GF-D8 (cell line): ENCODE measurements at places on chromosomes 6 and 20.

GRCh38 chr20:40565001-40565681 is 123.9 kb downstream of the MAFB start:
- DNase-seq = no peak

- peak; percentile 39 for DNase-seq
Observed at GRCh38 chr20:3901028-3901705, 12.0 kb downstream of the PANK2 start.

- DNase-seq = no peak
Observed at GRCh38 chr6:121838842-121839241, 403.4 kb downstream of the GJA1 start.

DNA sequence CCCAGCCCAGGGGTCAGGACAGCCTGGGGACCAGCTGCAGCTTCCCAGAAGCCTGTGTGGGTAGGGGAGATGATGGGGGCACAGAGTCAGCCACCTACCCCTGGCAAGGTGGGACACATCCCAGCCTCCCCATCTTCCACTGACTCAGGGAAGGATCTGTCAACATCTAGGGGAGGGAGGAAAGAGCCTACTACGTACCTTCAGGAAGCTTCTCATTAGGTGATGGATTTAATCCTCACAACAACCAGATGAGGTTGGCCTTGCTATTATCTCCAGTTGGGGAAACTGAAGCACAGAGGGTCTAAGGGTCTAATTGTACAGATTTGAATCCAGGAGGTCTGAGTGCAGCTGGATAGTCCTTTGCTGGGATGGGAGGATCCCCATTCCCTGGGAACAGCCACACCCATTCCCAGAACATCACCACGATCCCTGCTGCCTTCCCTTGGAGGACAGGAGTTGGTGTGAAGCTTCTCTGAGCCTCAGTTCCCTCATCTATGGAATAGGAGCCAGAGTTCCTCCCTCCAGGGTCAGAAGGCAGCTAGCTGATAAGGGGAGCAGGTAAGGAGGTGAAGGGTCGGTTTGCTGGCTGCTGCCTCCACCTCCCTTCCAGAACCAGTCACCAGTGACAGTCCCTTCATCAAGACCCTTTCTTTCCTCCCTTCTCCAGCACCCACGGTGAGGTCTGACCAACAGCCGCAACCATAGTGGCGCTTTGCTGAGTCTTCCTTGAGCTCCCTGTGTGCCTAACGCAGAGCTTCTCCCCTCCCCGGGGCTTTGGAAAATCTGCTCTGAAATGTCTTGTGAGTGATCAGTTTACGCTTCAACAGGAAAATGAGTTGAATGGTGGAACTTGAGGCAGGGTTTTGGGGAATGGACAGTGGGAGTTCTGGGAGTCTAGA is 56.8 kb downstream of the CEBPB start:
- no peak for DNase-seq

DNA sequence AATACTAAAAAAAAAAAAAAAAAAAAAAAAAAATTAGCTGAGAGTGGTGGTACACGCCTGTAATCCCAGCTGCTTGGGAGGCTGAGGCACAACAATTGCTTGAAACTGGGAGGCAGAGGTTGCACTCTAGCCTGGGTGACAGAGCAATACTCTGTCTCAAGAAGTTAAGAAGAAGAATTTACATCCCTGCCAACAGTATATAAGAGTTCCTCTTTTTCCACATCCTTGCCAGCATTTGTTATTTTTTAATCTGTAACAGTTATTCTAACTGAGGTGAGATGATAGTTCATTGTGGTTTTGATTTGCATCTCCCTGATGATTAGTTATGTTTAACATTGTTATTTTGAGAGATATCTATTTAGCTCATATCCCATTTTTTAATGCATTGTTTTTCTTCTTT is 20.3 kb upstream of the DYNLRB1 start:
- peak; percentile 6 for DNase-seq

DNA sequence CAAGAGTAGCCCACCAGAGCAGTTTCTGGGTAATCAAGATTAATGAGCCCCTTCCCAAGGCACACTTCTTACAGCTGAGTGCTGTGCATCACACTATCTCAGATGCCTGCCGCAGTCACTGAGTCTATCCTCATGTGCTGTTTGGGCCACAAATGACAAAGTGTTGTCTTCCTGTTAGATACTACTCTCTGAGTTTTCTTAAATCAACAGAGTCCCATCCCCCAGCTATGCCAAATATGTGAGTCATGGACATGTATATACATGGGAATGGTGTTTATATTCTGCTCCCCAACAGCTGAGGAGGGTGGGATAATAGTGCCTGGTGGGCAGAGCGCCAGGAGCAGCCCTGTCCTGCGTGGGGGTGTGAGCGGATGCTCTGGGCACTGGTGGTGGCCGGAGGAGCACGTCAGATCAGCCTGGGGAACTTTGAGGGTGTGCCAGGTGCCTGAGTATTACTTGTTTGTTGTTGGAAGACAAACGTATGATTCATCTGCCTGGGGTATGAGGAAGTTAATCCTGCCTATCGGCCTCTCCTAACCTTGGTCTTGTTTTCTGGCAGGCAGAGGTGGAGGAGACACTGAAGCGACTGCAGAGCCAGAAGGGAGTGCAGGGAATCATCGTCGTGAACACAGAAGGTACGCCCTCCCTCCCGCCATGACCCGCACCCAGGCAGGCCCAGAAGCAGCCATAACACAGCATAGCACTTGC is 9.6 kb downstream of the DYNLRB1 start:
- no peak for DNase-seq

- no peak for DNase-seq
Observed at GRCh38 chr20:2101057-2101864, at the start of gene STK35. STK35 (plus strand) TSS chr20:2101827; CDS start chr20:2101882, 55 bp downstream.

DNA sequence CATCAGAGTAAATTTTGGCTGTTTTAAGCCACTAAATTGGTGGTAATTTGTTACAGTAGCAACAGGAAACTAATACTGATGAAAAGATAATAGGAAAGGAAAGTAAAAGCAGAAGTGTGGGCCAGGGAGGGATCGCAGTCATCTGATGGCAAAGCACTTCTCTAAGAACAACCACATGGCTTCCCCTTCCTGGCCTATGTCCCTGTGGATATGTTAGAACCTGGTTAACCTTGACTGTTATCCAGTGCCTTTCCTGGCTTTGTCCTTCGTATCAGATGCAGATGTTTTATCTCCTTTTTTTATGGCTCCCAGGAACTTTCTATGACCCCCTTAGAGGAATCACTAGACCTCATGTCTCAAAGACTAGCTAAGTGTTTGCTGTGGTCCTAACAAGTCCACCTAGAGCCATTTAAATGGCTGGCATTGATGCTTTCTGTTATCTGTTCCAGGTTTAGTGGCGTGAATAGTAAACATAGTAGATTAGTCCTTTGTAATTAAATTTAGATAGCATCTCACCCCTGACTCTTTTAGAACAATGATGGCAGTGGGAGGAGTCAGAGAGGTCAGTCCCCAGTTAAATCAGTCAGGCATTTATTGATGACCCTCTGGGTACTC is 79.2 kb upstream of the PHACTR2 start:
- peak; percentile 80 for DNase-seq

DNA sequence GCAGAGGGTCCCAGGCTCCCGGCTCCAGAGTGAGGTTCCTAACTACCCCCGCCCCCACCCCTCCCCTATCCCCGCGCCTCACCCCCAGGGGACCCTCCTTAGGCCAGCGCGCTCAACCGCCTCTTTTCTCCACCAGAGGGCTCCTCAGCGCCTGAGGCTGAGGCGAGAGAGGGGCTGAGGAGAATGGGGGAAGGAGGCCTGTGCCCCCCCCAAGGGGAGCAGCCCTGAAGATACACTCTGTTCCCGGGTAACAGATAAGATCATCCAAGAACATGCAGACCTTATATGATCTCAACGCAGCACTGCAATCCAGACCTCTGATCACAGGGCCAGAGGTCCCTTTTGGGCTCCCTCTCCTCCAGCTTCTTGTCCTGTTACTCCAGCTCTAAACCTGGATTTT is 43.3 kb upstream of the MRPS10 start:
- no peak for DNase-seq

DNA sequence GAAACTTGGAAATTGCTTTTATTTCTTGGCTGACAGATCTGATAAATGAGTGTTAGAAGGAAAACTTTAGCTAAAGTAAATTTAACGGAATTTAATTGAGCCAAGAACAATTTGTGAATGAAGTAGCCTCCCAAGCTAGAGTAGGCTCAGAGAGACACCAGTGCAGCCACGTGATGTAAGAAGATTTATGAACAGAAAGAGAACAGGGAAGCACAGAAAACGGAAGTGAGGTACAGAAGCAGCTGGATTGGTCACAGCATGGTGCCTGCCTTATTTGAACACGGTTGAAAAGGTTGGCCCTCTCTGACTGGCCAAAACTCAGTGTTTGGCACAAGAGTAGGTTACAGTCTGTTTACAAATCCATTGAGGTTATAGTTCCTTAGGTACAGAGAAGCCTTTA is 29.5 kb upstream of the IFNGR1 start:
- DNase-seq = peak; percentile 36

GRCh38 chr6:166490671-166491500 is 95.6 kb downstream of the RAMACL start:
- peak; percentile 46 for DNase-seq

DNA sequence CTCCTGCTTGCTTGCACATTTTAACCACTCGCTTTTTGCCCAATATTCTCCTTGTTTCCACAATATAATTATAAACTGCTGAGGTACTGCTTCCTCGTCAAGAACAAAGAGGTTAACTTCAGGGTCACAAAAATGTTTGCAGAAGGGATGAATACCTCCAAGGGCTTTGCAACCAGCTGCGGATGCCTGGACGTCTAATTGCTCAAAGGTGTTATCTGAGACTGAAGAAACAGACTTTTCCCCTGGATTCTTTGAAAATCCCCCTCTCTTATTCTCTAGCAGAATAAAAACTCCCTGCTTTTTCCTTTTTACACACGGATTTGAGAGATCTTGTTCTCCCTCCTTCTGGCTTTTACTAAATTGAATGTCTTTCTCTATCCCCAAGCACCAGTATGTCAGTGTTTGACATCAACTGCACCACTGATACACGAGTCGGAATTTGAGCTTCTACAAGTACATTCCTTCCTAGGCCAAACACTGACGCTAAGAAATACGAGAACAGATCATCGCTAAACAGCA is 336 bp upstream of the SMPDL3A start:
- DNase-seq = no peak

- no peak for DNase-seq
Observed at GRCh38 chr6:37759221-37760144, 60.0 kb upstream of the ZFAND3 start.

GRCh38 chr20:50861012-50861411 is 66.2 kb downstream of the BCAS4 start:
- no peak for DNase-seq

GRCh38 chr6:57182017-57182432 is 9.9 kb downstream of the BAG2 start:
- no peak for DNase-seq

- DNase-seq = no peak
Observed at GRCh38 chr20:58596750-58597248, 54.3 kb upstream of the STX16 start.

GRCh38 chr6:108872141-108872557 is 23.9 kb downstream of the ARMC2 start:
- DNase-seq = no peak

GRCh38 chr6:23826572-23826971 is 299.4 kb upstream of the NRSN1 start:
- no peak for DNase-seq

GRCh38 chr20:52749938-52750337 is 222.2 kb upstream of the TSHZ2 start:
- DNase-seq = no peak
